ENCODE measurements at places on chromosomes 2 and 18. TPM values are rescaled to one million over a fixed set of nuclear protein-coding genes. Genes with fewer than 3 reads are reported as not detected.

Gene CNTNAP5
- not detected for total RNA-seq

DNA sequence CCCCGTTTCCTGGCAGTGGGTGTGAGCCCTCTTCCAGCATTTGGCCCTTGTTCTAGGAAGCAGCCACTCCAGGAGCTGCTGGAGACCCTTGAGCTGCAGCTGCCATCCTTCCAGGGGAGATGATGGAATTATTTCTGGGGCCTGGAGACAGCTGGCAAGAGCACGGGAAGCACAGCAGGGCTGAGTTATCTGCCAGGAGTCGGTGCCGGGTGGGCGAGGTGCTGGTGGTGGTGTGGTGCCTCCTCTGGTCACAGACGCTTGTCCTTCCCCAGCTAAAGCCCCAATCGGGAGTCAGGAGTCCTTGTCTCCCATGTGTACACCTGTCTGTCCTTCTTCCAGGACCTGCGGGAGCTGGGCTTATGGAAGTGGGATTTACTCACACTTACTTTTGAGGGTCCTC is 36.0 kb downstream of the DPYSL5 start:
- no peaks in the 10 kb centered on the region for H3K4me1 ChIP-seq
- H3K4me3 ChIP-seq = no peak overlapping the region
- peaks cover 27% of the 10 kb centered on the region for H3K27me3 ChIP-seq

GRCh38 chr2:150587547-150588505 is 100.4 kb upstream of the RND3 start:
- H3K27ac ChIP-seq = no peak overlapping the region
- H3K4me1 ChIP-seq = no peaks in the 10 kb centered on the region
- no peaks in the 10 kb centered on the region for H3K36me3 ChIP-seq
- H3K27me3 ChIP-seq = no peaks in the 10 kb centered on the region
- DNase-seq = no peak
- no peak overlapping the region for H3K4me3 ChIP-seq

GRCh38 chr2:37219046-37219445 is 12.3 kb downstream of the CEBPZ start:
- no peaks in the 10 kb centered on the region for H3K27me3 ChIP-seq
- H3K27ac ChIP-seq = no peak overlapping the region
- peaks cover 60% of the 10 kb centered on the region for H3K36me3 ChIP-seq
- DNase-seq = no peak
- no peak overlapping the region for H3K4me3 ChIP-seq

DNA sequence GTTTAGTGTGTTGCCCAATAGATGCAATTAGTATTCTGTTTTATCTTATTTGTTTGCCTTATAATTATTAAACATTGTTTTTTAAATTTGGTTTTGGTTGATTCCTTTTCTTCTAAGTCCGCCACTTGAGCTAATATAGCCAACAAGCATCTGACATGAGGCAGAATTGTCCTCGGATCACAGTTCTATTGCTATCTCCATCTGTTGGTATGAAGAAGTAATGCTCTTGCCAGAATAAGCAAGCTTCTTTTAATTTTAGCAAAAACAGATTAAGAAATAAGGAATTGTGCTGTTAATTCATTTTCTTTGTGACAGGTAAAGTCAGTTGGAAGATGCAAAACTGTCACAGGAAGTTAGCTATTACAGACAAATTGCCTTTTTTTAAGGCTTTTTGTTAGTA is 54.3 kb downstream of the R3HDM1 start:
- H3K4me1 ChIP-seq = no peaks in the 10 kb centered on the region
- H3K27ac ChIP-seq = no peak overlapping the region
- H3K4me3 ChIP-seq = no peak overlapping the region
- no peaks in the 10 kb centered on the region for H3K27me3 ChIP-seq
- H3K36me3 ChIP-seq = no peaks in the 10 kb centered on the region
- DNase-seq = no peak

- no peak overlapping the region for H3K27ac ChIP-seq
- no peaks in the 10 kb centered on the region for H3K36me3 ChIP-seq
- H3K4me3 ChIP-seq = no peak overlapping the region
- DNase-seq = no peak
- H3K4me1 ChIP-seq = no peaks in the 10 kb centered on the region
These were observed 265.5 kb downstream of the EIPR1 start for GRCh38 chr2:3112131-3112530.
